ENCODE measurements at places on chromosomes 5 and 9. TPM values are rescaled to one million over a fixed set of nuclear protein-coding genes. Genes with fewer than 3 reads are reported as not detected.
A peak's percentile ranks its signal among the peaks of the same experiment; 100 is the strongest.

- no peak overlapping the region for H3K4me3 ChIP-seq
- H3K36me3 ChIP-seq, result no peaks in the 10 kb centered on the region
- peaks cover 6% of the 10 kb centered on the region for H3K4me1 ChIP-seq
- no peak overlapping the region for H3K27ac ChIP-seq
- no peak for DNase-seq
- H3K27me3 ChIP-seq, result no peaks in the 10 kb centered on the region
Observed at GRCh38 chr9:110112792-110113191, 95.2 kb downstream of the C9orf152 start.

DNA sequence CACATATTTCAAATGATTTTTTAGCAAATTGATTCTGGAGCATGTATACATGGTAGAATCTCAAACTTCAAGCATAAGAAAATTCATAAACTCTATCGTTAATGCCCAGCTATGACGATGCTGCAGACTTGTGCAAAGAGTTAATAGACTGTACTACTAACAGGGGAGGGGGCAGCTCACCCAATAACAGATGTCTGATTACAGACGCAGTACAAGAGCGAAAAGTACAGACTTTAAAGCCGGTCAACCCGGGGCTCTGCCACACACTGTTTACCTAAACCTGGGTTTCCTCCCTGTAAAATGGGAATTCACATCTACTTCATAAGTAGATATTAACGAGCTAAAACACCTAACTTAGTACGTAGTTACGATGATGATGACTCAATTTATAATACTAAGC, 651 bp downstream of the TRIM23 start:
- H3K27ac ChIP-seq, result peak overlapping the region; percentile 76
- peaks cover 9% of the 10 kb centered on the region for H3K4me1 ChIP-seq

DNA sequence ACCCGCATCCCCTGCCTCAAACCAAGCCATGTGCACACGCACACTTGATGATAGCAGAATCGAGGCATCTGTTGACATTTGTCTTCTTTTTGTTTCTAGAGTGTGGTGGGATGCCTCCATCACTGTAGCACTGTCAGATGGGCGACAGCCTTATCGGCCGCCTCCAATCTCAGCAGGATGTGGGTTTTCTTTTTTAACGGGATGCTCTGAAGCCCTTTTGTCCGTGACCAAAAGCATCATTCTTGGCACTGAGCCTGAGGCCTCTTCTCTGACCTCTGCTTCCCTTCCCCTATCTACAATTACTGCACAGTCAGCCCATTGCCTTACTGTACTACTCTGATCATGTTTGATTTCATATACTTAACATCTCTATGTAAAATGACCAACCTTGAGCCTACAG, 78.3 kb downstream of the LMNB1 start:
- H3K4me3 ChIP-seq, result no peak overlapping the region
- H3K36me3 ChIP-seq, result no peaks in the 10 kb centered on the region
- no peak for DNase-seq
- no peaks in the 10 kb centered on the region for H3K27me3 ChIP-seq
- H3K4me1 ChIP-seq, result peaks cover 5% of the 10 kb centered on the region

The MPDZ gene
- polyA plus RNA-seq, result 24.6 TPM

The SVEP1 gene
- 1.2 TPM for polyA plus RNA-seq

GRCh38 chr9:108184009-108184408, 671.8 kb downstream of the ACTL7B start:
- DNase-seq, result no peak
- no peaks in the 10 kb centered on the region for H3K36me3 ChIP-seq
- no peaks in the 10 kb centered on the region for H3K27me3 ChIP-seq
- H3K27ac ChIP-seq, result no peak overlapping the region
- H3K4me3 ChIP-seq, result no peak overlapping the region

- H3K27ac ChIP-seq, result no peak overlapping the region
- no peak for DNase-seq
- peaks cover 4% of the 10 kb centered on the region for H3K4me1 ChIP-seq
- no peaks in the 10 kb centered on the region for H3K27me3 ChIP-seq
Observed at GRCh38 chr5:156589946-156590216, 260.2 kb upstream of the PPP1R2B start.

The ITK gene
- polyA plus RNA-seq, result 1.9 TPM

DNA sequence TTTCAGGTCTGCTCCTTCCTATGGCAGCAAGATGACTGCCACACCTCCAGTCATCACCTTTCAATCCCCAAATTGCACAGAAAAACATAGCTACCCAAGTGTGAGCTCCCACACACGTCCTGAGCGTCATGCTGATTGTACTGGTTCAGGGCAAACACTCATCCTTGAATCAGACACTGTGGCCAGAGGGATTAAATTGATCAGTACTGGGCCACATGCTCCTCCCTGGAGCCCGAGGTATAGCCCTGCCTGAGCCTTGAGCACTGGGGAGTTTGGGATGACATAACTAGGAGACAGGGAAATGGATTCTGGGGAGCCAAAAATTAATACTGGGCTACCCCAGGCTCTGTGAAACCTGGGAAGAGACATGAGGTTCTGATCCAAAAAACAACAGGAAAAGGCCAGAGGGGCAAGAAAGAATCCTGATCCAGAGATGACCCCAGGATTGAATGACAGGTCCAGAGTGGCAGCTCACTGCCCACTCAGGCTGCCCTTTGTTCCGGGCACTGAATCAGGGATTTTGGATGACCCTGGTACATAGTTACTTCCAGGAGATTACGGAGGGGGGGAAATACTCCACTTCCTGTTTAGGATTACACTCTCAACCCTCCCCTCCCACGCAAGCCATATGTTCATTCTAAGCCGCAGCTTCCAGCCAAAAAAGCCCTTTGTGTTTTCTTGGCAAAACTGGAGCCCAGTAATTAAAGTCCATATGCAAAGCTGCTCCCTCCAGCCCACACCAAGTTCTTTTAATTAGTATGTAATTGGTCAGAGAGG, 141.6 kb upstream of the SPRY4 start:
- H3K27me3 ChIP-seq, result no peaks in the 10 kb centered on the region
- H3K27ac ChIP-seq, result no peak overlapping the region
- no peak for DNase-seq

The GABRB2 gene
- polyA plus RNA-seq, result 0.06 TPM

DNA sequence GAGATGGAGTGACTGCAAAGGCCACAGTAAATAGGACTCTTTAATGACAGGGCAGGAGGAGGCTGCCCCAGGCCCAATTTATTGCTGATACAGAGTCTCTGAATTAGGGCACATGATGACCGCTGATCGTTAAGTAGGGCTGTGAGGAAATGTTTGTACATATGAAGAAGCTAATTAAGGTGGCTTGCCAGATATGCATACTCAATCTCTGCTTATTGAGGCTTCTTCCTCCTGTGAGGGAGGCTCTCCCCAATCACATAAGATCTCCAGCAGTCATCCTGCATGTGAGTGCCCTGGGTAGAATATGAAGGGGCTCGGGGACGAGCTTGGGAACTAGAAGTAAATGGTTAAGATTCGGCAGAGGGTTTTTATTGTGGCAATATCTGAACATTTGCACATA, 8.2 kb upstream of the CD180 start:
- H3K36me3 ChIP-seq, result no peaks in the 10 kb centered on the region
- H3K27ac ChIP-seq, result no peak overlapping the region
- no peaks in the 10 kb centered on the region for H3K27me3 ChIP-seq
- no peak for DNase-seq

GRCh38 chr9:93254061-93254481, 70.1 kb downstream of the WNK2 start:
- H3K27me3 ChIP-seq, result no peaks in the 10 kb centered on the region
- H3K4me3 ChIP-seq, result no peak overlapping the region
- no peaks in the 10 kb centered on the region for H3K36me3 ChIP-seq
- no peaks in the 10 kb centered on the region for H3K4me1 ChIP-seq

- H3K36me3 ChIP-seq, result no peaks in the 10 kb centered on the region
- DNase-seq, result no peak
- peaks cover 3% of the 10 kb centered on the region for H3K4me1 ChIP-seq
- H3K4me3 ChIP-seq, result no peak overlapping the region
- H3K27ac ChIP-seq, result no peak overlapping the region
Observed at GRCh38 chr5:137621861-137622823, 113.7 kb downstream of the KLHL3 start.

DNA sequence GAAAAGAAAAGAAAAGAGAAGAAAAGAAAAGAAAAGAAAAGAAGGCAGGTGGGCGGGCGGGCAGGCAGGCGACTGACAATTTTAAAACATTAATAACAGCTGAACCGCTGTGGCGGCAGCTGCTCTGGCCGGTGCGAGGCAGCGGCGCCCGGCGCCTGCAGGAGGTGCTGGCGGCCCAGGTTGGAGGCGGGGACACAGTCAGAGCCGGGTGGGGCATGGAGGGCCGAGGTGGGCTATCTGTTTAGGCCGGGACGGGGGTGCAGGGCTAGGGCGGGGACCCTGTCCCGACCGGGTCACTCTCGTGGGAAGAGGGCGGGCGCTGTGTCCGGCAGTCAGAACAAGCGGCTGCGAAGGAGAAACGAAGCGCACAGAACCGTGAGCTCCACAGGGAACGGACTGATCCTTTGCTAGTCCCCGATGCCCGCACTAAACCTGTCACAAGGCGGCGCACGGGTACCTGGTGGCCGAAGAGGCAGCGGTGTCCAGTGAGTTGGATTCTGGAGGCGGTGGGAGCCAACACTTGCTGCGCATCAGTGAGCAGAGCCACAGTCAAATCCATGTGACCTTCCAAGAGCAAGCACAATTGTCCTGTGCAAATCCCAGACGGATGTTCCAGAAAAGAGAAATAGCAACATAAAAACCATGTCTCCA, 13.6 kb upstream of the ALDOB start:
- H3K27ac ChIP-seq, result no peak overlapping the region
- peak overlapping the region; percentile 41 for H3K4me3 ChIP-seq
- H3K4me1 ChIP-seq, result no peaks in the 10 kb centered on the region
- peak; percentile 74 for DNase-seq
- no peaks in the 10 kb centered on the region for H3K27me3 ChIP-seq

The SAXO1 gene
- 0.07 TPM for polyA plus RNA-seq

DNA sequence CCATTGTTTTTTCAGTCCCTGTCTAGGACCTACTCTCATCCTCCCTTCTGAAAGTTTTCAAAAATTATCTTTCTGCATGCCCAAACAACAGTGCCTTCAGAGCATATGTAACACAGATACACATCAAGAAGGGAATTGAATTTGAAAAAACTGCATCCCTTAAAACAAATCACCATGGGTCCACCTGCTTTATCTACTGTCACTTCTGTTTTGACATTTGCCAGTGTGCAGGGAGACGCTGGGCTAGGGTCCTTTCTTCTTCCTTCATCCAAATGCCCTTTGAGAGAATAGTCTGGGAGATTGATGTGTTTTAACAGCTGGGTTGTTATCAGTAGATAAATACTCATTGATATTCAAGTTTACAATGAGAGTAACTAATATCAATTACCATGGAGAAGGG, 1630.1 kb downstream of the MAT2B start:
- no peaks in the 10 kb centered on the region for H3K4me1 ChIP-seq
- no peaks in the 10 kb centered on the region for H3K27me3 ChIP-seq
- no peak overlapping the region for H3K27ac ChIP-seq
- DNase-seq, result no peak
- no peaks in the 10 kb centered on the region for H3K36me3 ChIP-seq

DNA sequence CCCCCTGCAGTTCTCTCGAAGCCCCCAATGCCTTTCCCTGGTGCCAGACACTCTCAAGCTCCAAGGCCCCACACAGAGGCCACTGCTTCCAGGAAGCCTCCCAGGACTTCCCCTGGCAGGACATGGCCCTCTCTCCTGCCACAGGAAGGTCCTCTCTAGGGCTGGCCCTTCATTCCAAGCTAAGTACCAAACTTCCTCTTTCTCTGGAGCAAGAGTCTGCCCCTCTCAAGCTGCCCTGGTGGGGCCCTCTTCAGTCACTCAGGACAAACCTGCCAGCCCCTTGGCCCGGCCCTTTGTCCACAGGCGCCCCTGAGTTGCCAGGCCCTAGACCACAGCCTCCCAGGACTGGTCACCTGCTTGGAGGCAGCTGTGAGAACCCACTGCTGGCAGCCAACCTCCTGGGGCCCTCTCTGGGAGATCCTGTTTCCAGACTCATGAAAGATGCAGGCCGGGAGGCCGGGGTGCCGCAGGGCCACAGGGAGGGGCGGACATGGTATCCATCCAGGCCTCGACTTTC, 6.6 kb downstream of the NINJ1 start:
- H3K27me3 ChIP-seq, result no peaks in the 10 kb centered on the region
- H3K4me1 ChIP-seq, result peaks cover 19% of the 10 kb centered on the region
- H3K36me3 ChIP-seq, result no peaks in the 10 kb centered on the region
- H3K4me3 ChIP-seq, result no peak overlapping the region
- DNase-seq, result peak; percentile 18

- H3K27ac ChIP-seq, result no peak overlapping the region
- H3K4me3 ChIP-seq, result no peak overlapping the region
- no peak for DNase-seq
- no peaks in the 10 kb centered on the region for H3K36me3 ChIP-seq
- H3K27me3 ChIP-seq, result no peaks in the 10 kb centered on the region
Observed at GRCh38 chr5:74954919-74955318, 88.7 kb upstream of the FAM169A start.

DNA sequence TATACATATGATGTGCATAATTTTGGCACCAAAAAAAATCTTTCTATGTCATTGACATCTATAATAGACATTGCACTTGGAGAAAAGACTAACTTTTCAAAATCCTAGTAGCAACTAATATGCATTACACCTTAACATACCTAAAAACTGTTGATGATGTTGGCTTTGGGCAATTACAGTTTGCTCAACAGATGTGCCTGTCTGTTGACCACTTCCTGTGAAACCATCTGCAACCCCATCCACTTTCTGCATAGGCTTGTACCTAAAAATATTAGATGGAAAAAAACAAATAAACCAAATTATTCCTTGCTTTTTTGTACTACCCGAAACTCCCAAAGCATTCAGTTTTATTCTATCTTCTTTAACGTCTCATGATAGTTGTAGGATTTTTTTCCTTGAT, 248.6 kb downstream of the RFX3 start:
- H3K27me3 ChIP-seq, result no peaks in the 10 kb centered on the region
- no peaks in the 10 kb centered on the region for H3K36me3 ChIP-seq
- H3K4me1 ChIP-seq, result no peaks in the 10 kb centered on the region
- DNase-seq, result no peak
- no peak overlapping the region for H3K4me3 ChIP-seq

GRCh38 chr9:79809931-79810330, 238.2 kb downstream of the TLE4 start:
- H3K36me3 ChIP-seq, result no peaks in the 10 kb centered on the region
- peaks cover 3% of the 10 kb centered on the region for H3K4me1 ChIP-seq
- no peak overlapping the region for H3K27ac ChIP-seq
- DNase-seq, result no peak
- H3K27me3 ChIP-seq, result no peaks in the 10 kb centered on the region

GRCh38 chr5:168935183-168935582, 356.0 kb upstream of the PANK3 start:
- no peak overlapping the region for H3K4me3 ChIP-seq
- no peak for DNase-seq
- no peaks in the 10 kb centered on the region for H3K4me1 ChIP-seq
- H3K27ac ChIP-seq, result no peak overlapping the region
- H3K27me3 ChIP-seq, result no peaks in the 10 kb centered on the region
- no peaks in the 10 kb centered on the region for H3K36me3 ChIP-seq

GRCh38 chr5:2241842-2242241, 359.1 kb upstream of the IRX4 start:
- H3K27ac ChIP-seq, result no peak overlapping the region
- DNase-seq, result no peak
- H3K36me3 ChIP-seq, result no peaks in the 10 kb centered on the region
- no peaks in the 10 kb centered on the region for H3K4me1 ChIP-seq
- no peaks in the 10 kb centered on the region for H3K27me3 ChIP-seq

- no peak overlapping the region for H3K27ac ChIP-seq
- H3K27me3 ChIP-seq, result no peaks in the 10 kb centered on the region
- no peak overlapping the region for H3K4me3 ChIP-seq
- DNase-seq, result no peak
- H3K4me1 ChIP-seq, result peaks cover 2% of the 10 kb centered on the region
- no peaks in the 10 kb centered on the region for H3K36me3 ChIP-seq
Observed at GRCh38 chr5:80097451-80097850, 62.3 kb downstream of the THBS4 start.
